ENCODE measurements at places on chromosomes 2 and 18.

GRCh38 chr2:127531221-127531648 is 4.2 kb upstream of the MYO7B start:
- no peak for DNase-seq

DNA sequence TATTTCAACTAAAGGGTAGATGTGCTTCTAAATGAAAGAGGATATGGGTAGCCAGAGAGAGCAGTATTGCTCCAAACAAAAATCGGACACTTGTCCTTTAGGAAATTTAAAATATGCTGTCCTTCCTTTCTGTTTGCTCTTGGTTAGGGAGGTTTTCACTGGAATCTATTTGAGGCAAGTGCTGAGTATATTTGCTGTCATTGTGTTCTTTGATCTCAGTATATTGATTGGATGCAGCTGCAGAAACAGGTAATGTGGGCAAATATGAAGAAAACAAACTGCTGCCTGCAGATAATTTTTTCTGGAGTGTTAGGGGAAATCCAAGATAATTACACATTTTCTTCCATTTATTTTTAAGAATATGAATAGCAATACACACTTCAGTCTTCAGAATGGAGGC is 410.2 kb downstream of the NCKAP5 start:
- no peak for DNase-seq

DNA sequence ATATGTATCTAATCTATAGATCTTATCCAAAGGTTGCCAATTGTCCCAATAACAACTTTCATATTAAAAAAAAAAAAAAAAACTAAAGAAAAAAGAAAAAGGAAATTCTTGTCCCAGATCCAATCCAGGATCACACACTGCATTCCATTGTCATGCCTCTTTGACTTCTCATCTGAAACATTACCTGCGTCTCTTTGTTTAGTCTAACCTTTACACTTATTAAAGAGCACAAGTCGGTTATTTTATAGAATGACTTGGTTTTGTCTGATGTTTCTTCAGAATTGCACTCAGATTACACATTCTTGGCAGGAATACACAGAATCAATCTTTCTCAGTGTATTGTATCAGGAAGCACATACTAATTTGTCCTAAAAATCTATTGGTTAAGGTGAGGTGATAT is 392.5 kb upstream of the KLHL29 start:
- no peak for DNase-seq

DNA sequence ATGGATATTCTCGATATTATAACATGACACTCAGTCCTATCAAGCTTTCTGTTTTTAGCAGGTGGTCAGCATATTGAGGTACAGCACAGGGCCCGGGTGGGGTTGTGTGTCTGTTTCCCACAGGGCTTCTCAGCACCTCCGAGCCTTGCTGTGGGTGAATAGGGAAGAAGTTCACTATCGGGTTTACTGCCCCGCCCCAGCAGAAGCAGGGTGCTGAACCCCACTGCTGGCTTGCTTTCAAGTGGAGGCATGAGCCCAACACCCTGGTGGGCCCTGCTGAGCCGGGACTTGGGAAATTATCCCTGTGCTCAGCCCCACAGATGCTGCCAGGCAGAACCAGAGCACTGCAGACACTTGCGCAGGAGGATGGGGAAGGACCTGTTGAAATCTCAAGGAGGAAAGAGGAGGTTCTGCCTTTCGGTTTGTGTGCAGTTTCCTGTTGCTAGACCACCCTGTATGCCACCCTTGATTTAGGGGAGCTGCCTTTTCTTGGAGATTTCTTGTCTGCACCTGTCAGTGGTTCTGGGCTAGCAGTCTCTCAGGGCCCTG is 270.3 kb upstream of the SALL3 start:
- DNase-seq, result no peak

DNA sequence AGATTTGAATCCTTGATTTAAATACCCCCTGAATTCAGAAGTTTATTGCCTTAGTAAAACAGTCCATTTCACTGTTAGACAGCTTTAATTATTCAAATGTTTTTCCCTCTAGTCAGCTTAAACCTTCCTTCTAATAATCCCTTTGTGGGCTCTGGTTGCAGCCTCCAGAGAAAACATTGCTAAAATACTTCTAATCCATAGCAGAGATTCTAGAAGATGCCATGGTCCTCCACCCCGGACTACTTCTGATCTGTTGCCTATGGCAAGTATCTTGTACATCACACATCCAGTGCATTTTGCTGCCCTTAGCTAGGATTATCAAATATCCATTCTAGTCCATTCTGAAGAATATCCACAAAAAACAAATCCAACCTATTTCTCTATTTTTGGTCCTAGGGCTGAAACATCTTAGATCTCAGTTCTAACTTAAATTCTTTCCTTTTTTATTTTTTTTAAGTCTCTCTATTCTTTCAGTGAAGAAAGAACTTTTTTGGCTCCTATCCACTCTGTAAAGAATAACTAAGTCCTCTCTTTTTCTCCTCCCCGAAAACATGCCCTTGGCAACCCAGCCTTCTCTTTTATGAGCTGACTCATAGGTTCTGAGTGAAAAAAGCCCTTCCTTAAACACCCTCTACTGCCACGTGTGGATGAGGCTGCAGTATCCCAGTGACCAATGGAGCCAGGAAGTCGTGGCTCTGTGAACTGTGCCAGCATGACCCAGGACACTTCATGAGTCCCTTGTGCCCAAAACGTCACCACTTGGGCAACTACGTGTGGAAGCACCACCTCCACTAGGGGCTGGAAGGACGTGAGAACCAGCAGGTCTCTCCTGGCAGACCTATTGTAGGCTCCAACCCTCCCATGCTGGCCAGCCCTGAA is 349.8 kb downstream of the TNS1 start:
- DNase-seq, result peak; percentile 79

- DNase-seq, result peak; percentile 66
These were observed 20.3 kb downstream of the MYO1B start for GRCh38 chr2:191265311-191266170.

GRCh38 chr2:32787207-32787606 is 159.4 kb downstream of the TTC27 start:
- no peak for DNase-seq

All from RCC 7860 (cell line).